ENCODE measurements at places on chromosomes 2 and 18. TPM values are rescaled to one million over a fixed set of nuclear protein-coding genes. Genes with fewer than 3 reads are reported as not detected.

- DNase-seq: no peak
- H3K27ac ChIP-seq: no peak overlapping the region
- no peaks in the 10 kb centered on the region for H3K27me3 ChIP-seq
- no peaks in the 10 kb centered on the region for H3K4me1 ChIP-seq
- no peak overlapping the region for H3K4me3 ChIP-seq
- H3K36me3 ChIP-seq: no peaks in the 10 kb centered on the region
Observed at GRCh38 chr2:155412598-155412997, 714.1 kb downstream of the KCNJ3 start.

DNA sequence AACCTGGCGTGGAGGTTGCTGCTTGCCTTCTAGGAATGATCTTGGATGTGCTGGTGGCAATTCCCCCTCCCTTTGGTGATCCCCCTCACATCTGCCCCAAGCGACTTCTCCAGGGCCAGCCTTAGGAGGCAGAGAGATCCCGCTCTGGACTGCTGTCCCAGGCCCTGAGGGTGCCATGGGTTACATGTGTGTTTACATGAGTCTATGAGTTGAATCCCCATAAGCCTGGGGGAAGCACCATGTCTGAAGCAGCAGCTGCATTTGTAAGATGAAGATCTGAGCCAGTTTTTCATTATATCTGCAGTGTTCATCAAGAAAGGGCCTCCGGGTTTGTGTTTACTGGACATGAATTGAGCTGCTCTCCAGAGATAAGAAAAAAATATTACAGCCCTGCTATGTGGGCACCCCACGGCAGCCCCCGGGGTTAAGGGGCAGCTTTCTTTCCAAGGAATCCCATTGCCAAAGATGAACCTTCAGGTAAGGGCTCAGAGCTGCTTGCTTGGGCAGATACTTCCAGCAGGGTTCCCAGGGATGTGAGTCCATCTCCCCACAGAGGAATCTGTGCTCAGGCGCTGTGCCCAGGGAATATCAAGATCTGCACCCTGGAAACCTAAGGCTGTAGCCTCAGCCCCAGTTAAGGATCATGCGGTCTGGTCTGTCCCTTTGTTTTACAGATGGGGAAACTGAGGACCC is 46.0 kb downstream of the MRPS5 start:
- no peaks in the 10 kb centered on the region for H3K36me3 ChIP-seq
- H3K27ac ChIP-seq: no peak overlapping the region
- no peaks in the 10 kb centered on the region for H3K27me3 ChIP-seq
- H3K4me3 ChIP-seq: no peak overlapping the region
- DNase-seq: no peak

GRCh38 chr2:147777394-147777793 is 67.4 kb upstream of the ACVR2A start:
- H3K36me3 ChIP-seq: no peaks in the 10 kb centered on the region
- H3K4me1 ChIP-seq: no peaks in the 10 kb centered on the region
- no peak overlapping the region for H3K4me3 ChIP-seq
- no peak overlapping the region for H3K27ac ChIP-seq
- no peaks in the 10 kb centered on the region for H3K27me3 ChIP-seq

- peaks cover 47% of the 10 kb centered on the region for H3K4me1 ChIP-seq
- no peaks in the 10 kb centered on the region for H3K36me3 ChIP-seq
- peak overlapping the region; percentile 97 for H3K27ac ChIP-seq
Observed at GRCh38 chr2:65228263-65228750, 676 bp downstream of the ACTR2 start.

DNA sequence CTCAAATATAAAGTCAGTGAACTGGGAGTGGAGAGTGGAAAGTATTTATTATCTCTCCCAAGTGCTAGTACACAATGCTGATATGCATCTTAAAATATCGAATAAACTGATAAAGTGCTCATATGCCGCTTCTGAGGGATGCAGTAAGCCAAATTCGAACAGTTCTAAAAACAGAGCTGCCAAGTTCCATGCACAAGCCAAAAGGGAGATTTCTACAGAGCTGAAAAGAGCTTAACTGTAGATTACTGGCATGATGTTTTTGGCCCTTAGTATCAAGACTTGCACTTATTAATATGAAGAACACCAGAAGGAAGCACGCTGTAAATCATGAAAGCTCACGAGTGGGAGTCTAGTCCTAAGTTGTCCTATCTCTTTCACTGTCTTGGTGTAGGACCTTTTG is 7.9 kb downstream of the TMEFF2 start:
- no peak overlapping the region for H3K27ac ChIP-seq
- no peaks in the 10 kb centered on the region for H3K36me3 ChIP-seq
- no peak for DNase-seq
- H3K4me3 ChIP-seq: no peak overlapping the region
- peaks cover 35% of the 10 kb centered on the region for H3K27me3 ChIP-seq

DNA sequence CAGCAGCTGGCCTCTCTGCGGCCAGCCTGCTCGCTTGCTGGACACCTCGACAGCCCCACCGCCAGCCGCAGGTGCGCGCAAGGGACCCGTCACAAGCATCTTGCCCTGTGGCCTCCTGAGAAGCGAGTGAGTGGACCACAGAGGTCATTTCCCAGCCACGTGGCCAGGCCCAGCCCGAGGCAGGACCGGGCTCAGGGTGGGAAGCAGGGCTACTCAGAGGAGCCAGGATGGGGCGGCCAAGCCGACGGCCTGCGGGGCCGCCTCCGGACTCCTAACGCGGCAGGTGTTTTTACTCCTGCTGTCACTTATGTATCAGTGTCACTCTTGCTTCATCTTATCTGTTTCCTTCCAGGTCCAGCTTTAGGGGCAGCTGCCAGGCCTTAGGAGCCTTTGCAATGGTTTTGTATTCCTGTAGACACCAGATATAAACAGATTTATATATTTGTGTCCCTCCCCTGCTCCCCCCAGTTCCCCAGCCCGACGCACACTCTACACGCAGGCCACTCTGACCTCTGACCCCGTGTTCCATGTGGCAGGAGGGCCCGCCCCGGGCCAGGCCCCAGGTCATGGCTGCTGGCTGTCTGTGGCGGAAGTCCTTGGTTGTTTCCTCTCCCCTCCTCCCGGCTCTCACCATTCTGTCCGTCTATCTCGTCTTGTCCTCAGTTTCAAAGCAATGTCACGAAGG is 236.4 kb downstream of the ATAD2B start:
- H3K36me3 ChIP-seq: peaks cover under 1% of the 10 kb centered on the region
- no peak overlapping the region for H3K27ac ChIP-seq
- DNase-seq: no peak

- peaks cover 4% of the 10 kb centered on the region for H3K4me1 ChIP-seq
- H3K4me3 ChIP-seq: no peak overlapping the region
- H3K27me3 ChIP-seq: no peaks in the 10 kb centered on the region
- no peak overlapping the region for H3K27ac ChIP-seq
- no peaks in the 10 kb centered on the region for H3K36me3 ChIP-seq
Observed at GRCh38 chr2:225114786-225115323, 72.6 kb upstream of the DOCK10 start.

- no peak for DNase-seq
- H3K27me3 ChIP-seq: no peaks in the 10 kb centered on the region
- no peaks in the 10 kb centered on the region for H3K36me3 ChIP-seq
- H3K4me1 ChIP-seq: peaks cover 27% of the 10 kb centered on the region
- H3K4me3 ChIP-seq: no peak overlapping the region
- H3K27ac ChIP-seq: no peak overlapping the region
Observed at GRCh38 chr2:111896576-111896975, 1.8 kb upstream of the MERTK start.

DNA sequence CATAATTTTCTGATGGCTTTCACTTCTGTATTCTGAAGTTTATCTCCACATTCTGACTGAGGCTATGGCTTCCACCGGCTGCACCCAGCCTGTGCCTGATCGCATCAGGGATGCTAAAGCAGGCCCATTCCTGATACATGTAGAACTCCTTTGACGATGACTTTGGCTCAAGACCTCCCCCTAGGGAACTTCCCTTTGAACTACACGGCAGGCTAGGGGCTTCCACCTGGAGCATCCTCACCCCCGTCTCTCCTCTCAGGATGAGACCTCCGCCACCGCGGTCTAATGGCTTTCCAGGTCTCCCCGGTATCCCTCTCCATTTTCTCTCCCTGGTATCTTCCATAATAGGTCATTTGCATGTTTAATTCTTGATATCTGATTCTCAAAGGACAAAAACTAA is 214.9 kb upstream of the CHST9 start:
- H3K36me3 ChIP-seq: no peaks in the 10 kb centered on the region
- no peak for DNase-seq
- H3K4me1 ChIP-seq: no peaks in the 10 kb centered on the region
- no peak overlapping the region for H3K27ac ChIP-seq

ACTR2 gene
- 236 TPM for total RNA-seq

STAT4 gene
- 8.0 TPM for total RNA-seq

MDH1B gene
- 0.26 TPM for total RNA-seq

NR4A2 gene
- total RNA-seq: 3.5 TPM

RESP18 gene
- not detected for total RNA-seq

SPOPL gene
- total RNA-seq: 26.3 TPM
